ENCODE measurements at places on chromosomes 16 and 17.

DNA sequence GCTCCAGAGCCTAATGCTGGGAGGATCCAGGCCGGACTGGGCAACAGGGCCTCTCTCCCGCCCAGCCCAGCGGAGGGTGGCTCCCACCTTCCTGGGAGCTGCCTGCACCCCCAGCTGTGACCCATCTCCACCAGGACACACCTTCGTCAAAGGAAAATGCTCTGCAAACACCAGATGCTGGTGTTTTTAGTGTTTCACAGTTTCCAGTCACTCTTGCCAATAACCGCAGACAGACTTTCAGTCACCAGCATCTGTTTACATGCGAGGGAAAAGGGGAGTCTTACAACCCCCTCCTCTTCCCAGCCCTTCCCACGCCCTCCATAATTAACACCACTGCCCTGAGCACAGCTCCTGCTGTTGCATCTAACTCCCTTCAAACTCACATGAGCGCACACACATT, 25.3 kb downstream of the KLHDC4 start:
- DNase-seq: no peak

DNA sequence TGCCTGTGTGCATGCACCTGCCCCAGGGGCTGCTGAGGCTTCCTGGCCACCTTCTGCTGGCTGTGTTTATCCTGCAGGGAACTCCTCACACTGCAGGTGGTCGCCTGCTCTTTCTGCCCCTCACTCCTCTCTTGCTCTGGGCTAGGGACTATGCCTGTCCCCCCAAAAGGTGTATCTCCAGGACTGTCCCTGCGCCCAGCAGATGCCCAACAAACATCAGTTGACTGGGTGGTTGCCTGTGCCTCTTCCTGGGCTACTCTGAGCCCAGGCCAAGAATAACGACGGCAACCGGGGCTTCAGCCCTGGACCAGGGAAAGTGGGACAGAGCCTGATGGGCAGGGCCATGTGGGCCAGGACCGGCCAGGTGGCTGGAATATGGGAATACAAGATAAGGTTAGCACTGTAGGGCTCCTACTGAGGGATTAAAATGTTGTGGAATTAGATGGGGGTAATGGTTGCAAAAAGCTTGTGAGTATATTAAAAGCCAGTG, 55.4 kb downstream of the VAC14 start:
- no peak for DNase-seq

GRCh38 chr16:22948603-22949368, 134.8 kb downstream of the HS3ST2 start:
- peak; percentile 65 for DNase-seq

DNA sequence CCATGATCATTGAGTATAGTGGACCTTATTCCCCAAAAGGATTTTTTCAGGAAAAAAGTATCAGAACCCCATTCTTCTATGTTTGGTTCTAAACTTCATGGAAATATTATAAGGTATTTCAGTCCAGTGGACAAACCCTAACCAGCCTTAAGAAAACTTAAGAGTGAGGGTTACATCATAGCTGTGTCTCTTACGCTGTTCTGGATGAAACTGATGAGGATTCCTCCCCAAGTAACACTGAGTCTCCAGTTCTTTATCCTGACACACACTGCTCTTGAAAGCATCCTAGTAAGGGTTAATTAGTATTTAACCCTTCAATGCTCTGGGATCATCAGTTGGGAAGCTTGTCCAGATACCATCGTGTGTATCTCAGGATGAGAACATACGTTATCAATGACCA, 5.0 kb downstream of the LYRM1 start:
- no peak for DNase-seq

DNA sequence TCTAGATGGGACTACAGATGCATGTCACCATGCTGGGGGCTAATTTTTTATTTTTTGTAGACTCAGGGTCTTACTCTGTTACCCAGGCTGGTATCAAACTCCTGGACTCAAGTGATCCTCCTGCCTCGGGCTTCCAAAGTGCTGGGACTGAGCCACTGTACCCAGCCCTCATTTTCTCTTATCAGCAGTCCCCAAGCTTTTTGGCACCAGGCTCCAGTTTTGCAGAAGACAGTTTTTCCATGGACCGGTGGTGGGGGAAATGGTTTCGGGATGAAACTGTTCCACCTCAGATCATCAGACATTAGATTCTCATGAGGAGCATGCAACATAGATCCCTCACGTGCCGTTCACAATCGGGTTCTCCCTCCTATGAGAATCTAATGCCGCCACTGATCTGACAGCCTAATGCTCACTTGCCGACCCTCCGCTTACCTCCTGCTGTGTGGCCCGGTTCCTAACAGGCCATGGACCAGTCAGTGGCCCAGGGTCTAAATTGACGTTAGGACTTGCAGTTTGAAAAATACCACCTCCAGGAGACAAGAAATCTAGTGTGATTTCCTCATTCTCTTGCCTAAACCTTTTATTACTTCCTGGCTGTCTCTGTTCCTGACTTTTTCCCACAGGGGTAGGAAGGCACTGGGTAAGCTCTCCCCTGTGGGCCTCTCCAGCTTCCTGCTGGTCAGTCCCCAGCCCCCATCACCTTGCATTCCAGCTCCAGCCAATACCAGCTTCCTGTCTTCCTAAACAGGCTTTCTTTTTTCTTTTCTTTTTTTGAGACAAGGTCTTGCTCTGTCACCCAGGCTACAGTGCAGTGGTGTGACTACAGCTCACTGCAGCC, 9.3 kb upstream of the CNP start:
- peak; percentile 20 for DNase-seq

- no peak for DNase-seq
Measured at GRCh38 chr16:74586948-74587347, 20.0 kb downstream of the GLG1 start.

- no peak for DNase-seq
Measured at GRCh38 chr16:81578636-81579413, 134.2 kb downstream of the CMIP start.

- no peak for DNase-seq
Measured at GRCh38 chr17:79057737-79058385, 16.8 kb upstream of the ENGASE start.

DNA sequence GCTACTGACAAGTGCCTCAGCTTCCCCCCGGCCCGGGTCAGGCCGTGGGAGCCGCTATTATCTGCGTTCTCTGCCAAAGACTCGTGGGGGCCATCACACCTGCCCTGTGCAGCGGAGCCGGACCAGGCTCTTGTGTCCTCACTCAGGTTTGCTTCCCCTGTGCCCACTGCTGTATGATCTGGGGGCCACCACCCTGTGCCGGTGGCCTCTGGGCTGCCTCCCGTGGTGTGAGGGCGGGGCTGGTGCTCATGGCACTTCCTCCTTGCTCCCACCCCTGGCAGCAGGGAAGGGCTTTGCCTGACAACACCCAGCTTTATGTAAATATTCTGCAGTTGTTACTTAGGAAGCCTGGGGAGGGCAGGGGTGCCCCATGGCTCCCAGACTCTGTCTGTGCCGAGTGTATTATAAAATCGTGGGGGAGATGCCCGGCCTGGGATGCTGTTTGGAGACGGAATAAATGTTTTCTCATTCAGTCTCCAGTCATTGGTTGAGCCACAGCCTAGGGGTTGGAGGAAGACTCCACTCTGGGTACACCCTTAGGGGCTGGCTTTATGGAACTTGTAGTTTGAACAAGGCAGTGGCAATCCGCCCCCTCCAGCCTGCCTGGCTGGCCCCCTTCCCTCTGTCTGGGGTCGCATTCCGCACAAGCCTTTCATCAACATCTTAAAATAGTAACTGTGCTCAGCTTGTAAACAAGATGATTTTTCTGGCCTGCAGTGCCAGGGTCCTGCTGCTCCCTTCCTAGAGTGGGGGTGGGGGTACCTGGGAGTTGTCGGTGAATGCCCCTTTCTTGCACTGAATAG, 4.1 kb downstream of the SYNGR2 start:
- DNase-seq: no peak

DNA sequence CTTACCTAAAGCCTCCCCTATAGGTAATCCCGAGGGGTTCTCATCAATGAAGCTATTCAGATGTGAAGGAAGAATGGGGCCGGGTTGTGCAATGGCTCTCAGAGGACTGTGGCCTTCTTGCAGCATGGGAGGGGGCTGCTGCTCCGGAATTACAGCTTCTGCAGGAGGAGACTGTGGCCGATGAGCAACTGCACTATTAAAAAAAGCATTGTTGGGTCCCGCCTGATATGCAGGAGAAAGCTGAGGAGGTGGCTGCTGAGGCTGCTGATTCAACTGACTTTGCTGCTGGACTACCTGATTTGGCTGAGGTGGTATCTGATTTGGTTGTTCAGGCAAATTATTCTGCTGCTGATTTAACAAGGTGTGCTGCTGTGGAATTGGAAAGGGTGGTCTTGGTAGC, 64.8 kb downstream of the CACNG1 start:
- DNase-seq: no peak

DNA sequence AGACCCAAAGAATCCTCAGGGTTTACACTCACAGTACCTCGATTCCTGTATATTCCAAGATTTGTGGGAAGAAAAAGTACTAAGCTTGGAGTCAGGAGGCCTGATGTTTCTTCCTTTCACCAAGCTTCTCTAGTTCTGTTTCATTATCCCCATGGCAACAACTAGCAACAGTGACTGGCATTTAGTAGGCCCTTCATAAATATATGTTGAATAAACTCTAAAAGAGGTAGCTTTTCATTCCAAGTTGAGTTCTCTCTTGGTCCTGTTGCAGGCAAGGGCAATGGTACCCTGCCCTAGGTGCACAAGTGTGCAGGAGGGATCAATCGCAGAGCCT, 527 bp upstream of the UBE2Z start:
- no peak for DNase-seq

DNA sequence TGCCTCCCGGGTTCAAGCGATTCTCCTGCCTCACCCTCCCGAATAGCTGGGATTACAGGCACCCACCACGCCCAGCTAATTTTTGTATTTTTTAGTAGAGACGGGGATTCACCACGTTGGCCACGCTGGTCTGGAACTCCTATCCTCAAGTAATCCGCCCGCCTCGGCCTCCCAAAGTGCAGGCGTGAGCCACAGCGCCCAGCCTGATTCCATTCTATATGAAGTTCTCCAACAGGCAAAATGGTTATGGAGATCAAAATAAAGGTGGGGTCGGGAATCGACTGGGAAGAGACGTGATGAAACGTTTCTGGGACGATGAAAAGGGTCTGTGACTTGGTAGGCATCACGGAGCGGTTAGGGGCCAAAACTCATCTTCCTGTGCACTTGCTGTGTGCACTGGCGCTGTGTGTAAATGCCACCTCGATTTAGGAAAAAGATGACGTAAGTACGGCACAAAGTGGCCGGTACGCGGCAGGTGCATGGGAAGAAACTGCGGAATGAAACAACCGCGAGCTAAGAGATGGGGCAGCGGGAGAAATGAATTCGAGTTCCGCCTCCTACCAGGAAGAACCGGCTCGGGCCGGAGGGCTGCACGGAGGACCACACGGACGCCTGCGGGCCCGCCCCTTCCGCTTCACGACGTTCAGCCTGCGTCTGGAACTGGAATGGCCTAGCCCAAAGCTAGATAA, 1.6 kb downstream of the TP53 start:
- DNase-seq: peak; percentile 94

DNA sequence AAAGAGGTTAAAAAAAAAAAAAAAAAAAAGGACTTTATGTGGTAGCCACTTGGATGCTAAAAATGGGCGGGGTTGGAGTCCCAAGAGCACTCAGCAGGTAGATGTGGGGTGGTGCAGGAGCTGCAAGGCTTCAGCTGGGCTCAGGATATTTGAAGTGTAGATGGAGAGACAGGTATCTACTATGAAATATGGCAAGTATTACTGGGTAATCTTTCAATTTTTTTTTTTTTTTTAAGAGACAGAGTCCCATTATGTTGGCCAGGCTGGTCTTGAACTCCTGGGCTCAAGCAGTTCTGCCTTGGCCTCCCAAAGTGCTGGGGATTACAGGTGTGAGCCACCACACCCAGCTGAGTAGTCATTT, 7.6 kb downstream of the TUFM start:
- DNase-seq: no peak

GRCh38 chr17:77884967-77885641, 73.4 kb upstream of the TNRC6C start:
- DNase-seq: no peak

- peak; percentile 58 for DNase-seq
Measured at GRCh38 chr17:17675925-17676534, 5.2 kb upstream of the RAI1 start.

DNA sequence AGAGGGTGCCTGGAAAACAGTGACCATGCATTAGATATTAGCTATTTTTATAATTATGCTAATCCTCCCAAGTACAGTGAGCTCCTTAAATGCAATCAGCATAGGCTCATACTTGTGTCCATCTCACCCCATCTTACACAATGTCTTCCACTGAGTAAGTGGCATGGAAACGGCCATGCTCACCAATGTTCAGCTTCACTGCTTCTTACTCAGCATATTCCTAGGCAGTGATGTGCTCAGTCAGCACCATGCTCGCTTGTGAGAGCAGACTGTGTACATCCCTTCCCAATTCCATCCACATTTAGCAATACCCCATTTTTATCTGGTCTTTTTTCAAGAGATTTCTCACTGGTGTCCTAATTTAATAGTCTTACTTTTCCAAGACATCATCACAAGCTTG, 454.8 kb upstream of the SOX9 start:
- no peak for DNase-seq

- no peak for DNase-seq
Measured at GRCh38 chr16:67432506-67432890, 1.6 kb downstream of the HSD11B2 start.

DNA sequence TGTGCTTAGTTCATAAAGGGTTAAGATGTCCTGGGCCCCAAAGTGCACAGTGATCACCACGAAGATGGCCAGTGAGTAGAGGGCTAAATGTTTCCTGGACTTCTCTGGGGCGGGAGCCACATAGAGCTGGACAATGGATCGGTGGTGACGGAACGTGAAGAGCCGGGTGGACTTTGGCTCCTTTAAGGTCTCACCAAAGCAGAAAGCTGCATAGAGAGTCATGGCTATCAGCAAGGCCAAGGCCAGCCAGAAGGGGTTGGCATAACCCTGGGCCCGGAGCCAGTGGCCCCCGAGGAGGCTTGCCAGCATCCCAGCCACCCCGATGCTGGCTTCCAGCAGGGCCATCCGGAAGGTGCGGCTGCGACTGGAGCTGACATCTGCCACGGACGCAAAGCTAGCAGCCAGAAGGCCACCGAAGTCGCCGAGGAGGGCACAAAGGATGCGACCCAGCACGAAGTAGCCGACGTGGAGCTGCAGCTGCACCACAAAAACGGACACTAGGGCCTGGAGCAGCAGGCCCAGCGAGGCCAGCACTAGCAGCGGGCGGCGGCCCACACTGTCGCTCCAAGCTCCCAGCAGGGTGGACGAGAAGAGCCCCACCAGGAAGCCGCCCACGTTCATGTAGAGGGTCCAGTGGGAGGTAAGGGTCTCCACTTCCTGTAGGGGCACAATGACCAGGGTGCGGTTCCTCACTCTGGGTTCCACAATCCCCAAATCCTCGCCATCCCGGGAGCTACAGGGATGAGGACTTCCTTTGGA, 1.0 kb downstream of the SLC46A1 start:
- DNase-seq: no peak
